ENCODE measurements at places on chromosomes 2 and 18.

DNA sequence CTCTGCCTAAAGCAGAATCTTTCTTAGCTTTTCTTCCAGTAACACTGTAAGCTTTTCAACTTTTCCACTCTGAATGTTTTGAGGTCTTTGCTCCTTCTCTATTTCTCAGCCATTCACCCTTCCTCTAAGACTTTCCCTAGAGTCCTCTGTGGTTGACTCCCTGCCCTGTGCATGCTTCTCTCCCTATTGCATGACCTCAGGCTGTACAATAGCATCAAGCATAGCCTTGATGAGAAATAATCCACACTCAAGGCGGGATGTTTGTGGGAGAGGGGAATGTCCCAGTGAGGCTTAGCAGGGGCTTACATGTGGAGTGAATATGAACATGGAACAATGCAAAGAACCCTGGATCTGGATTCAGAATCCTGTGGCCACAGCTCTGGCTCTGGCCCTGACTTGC is 48.4 kb upstream of the IGFBP5 start:
- no peak for DNase-seq

DNA sequence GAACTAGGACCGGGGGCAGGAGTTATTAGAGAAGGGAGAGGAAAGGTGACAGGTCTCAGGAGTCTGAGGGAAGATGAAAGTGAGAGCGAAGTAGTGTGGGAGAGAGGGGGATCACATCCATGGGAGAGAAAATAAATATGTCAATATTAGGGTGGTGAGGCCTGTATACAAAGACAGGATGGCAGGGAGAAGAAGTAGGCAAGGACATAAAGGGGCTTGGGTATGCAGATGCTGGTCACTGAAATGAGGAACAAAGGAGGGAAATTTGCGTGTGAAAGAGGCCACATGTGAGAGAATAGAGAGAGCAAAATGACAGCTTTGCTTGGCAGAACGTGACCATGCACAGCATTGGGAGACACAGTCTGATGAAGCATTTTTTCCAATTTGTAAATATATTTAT is 13.6 kb downstream of the METAP1D start:
- no peak for DNase-seq

- DNase-seq = no peak
Observed at GRCh38 chr18:59881728-59882656, 17.8 kb upstream of the PMAIP1 start.

- no peak for DNase-seq
Observed at GRCh38 chr2:230956827-230957755, 32.0 kb upstream of the GPR55 start.

DNA sequence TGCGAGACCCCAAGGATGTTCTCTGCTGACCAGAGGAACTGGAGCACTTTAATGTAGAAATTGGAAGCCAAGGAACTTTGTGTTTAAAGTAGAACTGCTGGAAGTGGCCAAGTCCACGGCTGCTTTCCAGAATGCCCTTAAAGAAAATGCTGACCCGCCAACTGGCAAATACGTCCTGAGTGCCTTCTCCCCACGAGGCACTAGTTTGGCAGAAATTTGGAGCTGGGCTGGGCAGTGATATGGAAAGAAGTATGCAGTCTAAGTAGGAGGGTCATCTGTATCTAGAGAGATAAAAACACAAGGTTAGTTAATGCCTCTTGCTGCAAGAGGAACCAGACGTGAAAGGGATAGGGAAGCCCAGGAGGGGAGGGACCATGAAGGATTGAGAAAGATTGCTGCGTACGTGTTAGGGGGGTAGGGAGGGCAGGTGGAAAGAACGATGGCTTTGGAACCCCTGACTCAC is 59.3 kb upstream of the RFX8 start:
- DNase-seq = no peak

DNA sequence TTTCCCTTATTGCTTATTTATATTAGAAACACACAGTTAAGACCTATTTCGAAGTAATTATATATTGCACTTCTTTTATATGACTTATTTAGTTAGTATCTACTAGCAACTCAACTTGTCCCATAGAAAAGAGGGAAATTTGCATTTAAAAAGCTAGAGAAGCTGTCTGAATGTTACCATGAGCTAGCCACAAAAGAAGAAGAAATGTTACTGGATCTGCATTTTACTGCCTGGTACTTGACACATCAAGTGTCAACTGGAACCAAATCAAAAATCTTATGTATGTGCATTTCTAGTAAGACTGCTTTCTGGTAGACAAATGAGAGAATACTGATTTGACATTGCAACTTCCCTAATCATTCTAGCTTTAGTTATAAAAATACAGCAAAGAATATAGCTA is 424.6 kb upstream of the VRK2 start:
- no peak for DNase-seq

- no peak for DNase-seq
Observed at GRCh38 chr2:120358734-120359465, 13.0 kb downstream of the INHBB start.

- no peak for DNase-seq
Observed at GRCh38 chr18:60202708-60203107, 169.9 kb downstream of the MC4R start.

DNA sequence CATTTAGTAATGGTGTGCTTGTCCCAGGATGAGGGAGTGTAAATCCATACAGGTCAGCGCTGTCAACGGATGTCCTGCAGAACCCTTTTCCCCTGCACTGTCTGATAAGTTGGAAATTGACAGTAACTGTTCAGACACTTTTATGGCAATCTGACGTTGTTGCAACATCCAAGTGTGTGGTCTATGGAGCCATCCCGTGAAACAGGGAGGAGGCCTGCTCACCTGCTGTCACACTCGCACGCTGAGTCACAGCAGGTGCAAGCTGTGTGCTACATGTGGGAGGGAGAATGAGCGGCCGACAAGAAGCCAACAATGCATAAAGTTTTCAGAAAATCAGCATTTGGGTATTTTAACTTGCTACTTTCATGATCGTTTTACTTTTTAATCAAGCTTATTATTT is 43.7 kb upstream of the RMDN2 start:
- no peak for DNase-seq

DNA sequence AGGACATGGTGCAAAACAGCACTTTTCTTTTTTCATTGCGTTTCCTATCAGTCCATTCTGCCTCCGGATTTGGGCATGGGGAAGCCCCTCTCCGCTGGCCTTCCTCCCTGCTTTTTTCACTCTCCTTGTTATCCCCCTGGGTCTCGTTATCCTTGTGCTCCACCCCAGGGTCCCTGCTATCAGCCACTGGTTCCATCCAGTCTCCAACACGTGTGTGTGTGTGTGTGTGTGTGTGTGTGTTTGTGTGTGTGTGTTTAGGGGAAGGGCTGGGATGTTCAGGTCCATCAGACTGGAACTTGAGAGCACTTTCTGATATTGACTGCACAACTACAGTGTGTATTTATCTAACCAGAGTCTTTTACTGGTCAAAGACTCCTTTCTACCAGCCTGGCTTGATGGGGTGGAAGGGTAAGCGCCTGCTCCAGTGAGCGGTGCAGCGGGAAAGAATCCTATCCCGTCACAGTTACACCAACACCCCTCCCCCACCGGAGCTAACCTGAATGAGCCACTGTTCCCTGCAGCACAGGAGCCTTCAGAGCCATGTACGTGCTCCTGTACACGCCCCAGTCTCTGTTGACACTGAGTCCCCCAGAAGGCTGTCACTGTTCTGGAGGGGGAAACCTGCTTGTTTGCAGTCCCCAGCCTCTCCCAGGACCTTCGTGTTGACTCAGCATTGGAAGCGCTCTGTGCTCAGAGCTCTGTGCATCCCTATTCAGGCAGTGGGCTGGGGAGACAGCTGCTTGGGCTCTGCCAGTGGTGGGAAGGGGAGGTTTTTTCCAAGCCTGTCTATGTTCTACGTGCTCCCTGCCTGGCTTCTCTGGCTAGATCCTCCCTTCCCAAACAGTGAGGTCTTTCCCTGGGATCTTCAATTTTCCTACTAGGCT is 4.6 kb downstream of the INHA start:
- DNase-seq = no peak

GRCh38 chr2:7611750-7612149 is 694.5 kb downstream of the RNF144A start:
- no peak for DNase-seq

GRCh38 chr2:136327162-136327852 is 209.4 kb upstream of the CXCR4 start:
- DNase-seq = peak; percentile 54

- DNase-seq = peak; percentile 60
Observed at GRCh38 chr2:10331027-10331701, 28.5 kb downstream of the HPCAL1 start.

GRCh38 chr2:127932199-127932876 is 46.6 kb upstream of the AMMECR1L start:
- no peak for DNase-seq

DNA sequence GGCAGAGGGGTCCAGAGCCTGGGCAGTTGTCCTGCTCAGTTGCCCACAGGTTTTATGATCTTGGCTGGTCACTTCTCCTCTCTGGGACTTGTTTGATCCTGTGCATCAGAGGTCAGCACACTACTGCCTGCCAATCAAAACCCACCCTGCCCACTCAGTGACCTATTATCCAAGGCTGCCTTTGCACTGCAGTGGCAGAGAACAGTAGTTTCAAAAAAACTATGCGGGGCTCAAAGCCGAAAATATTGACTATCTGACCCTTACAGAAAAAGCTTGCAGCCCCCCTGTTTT is 218.2 kb downstream of the CYP26B1 start:
- no peak for DNase-seq

DNA sequence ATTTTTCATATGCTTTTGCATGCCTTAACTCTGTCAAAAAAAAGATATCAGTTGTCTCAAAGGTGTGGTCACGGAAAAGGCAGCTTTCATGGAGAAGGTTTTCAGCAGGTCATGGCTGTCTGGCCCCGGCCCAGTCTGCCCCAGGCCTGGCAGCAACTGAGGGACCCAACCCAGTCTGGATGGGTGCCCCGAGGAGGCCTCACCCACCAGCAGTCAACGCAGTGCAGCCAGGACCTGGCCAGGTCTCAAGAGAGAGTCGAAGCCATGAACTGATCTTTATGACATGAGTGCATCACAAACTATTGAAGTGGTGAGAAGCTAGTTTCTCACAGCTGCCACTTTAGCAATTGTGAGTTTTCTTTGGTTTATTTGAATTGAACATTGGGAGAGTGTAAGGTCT is 7.9 kb downstream of the TUBB6 start:
- no peak for DNase-seq

GRCh38 chr2:64987956-64988419 is 1.2 kb upstream of the SLC1A4 start:
- no peak for DNase-seq

GRCh38 chr2:165081276-165081675 is 122.6 kb downstream of the SCN3A start:
- DNase-seq = no peak

- no peak for DNase-seq
Observed at GRCh38 chr2:22623620-22624019, 761.4 kb upstream of the KLHL29 start.

- no peak for DNase-seq
Observed at GRCh38 chr2:20624884-20625485, 25.9 kb downstream of the HS1BP3 start.

All from activated T-cell treated with anti-CD3 and anti-CD28 coated beads for 4 hours (primary cell).